ENCODE measurements at places on chromosomes 12 and 14.

- no peak for DNase-seq
Measured at GRCh38 chr12:126704609-126705008, 1562.4 kb upstream of the TMEM132C start.

- no peak for DNase-seq
Measured at GRCh38 chr12:121620333-121620891, 5.9 kb upstream of the ORAI1 start.

- no peak for DNase-seq
Measured at GRCh38 chr12:43291516-43291915, 260.5 kb downstream of the ADAMTS20 start.

DNA sequence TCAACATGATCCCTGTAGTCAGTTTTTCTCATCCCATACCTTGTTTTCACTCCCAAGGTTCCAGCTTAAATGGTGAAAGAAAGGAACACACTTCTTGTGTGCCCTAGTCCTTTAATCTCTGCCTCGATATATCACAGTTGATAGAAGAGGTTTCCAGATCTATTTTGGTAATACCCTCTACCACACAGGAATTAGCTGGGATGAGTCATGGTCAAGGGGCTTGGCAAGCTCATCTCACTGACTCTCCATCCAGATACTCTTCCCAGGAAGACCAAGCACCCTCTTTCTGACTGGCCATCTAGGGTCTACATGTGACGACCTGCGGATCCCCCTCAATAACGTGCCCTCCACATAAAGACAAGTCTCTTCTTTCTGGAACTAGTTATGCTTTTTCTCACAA lies 277.9 kb downstream of the ITPR2 start:
- no peak for DNase-seq

DNA sequence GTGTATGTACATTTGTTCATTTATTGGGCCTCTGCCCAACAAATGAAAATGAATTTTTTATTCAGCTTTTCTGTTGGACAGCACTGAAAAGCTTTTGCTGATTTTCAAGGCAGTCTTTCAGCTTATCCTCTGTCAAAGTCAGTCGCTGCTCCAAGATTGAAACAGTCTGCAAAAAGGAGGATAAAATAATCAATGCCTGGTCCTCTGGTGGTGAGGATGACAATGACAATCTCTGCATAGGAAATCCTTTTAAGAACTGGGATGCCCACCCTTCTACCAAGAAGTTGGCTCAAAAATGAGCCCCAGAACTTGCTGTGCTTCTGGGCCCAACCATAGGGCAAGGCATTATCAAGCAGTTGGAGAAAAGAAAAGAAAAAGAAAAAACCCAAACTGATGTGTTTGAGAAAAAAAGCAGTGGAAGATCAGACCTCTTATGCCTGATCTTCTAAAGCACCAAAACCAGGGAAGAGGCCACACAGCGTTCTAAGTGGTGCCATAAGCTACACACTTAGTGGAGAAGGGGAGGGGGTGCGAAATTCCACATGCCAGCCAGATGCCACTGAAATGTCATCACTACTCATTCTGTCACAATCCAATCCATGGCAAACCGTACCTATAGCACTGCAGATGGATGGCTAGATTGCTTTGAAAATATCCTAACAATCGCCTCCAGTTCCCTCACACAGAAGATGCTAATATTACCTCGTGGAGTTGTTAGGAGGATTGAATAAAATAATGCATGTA lies 69.0 kb upstream of the DUSP6 start:
- no peak for DNase-seq

- DNase-seq = no peak
Measured at GRCh38 chr14:36591482-36591881, 9.1 kb upstream of the NKX2-8 start.

DNA sequence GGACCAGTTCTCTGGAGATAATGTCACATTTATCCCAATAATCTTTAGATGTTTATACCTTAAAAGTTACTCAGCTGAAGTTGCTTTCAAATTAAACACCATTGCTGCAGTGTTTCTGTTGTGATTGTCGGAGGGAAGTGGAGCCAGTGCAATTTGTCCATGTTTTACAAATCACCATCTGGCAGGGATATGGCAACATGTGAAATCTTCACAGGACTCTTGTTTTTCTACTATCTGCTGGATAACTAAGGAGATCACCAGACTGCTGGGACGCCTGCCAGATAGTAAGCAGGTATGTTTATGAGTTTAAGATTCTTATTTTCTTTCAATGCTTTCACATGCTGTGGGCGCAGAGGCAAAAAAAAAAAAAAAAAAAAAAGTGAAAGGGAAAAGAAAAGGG lies 100.3 kb upstream of the SOX5 start:
- no peak for DNase-seq

GRCh38 chr14:50812856-50813543 lies 18.0 kb downstream of the NIN start:
- DNase-seq = no peak

- DNase-seq = no peak
Measured at GRCh38 chr12:89257340-89257739, 95.0 kb downstream of the DUSP6 start.

- DNase-seq = peak; percentile 46
Measured at GRCh38 chr14:73240816-73241480, 3.6 kb downstream of the PAPLN start.

- DNase-seq = no peak
Measured at GRCh38 chr12:116835484-116835883, 45.8 kb downstream of the HRK start.

DNA sequence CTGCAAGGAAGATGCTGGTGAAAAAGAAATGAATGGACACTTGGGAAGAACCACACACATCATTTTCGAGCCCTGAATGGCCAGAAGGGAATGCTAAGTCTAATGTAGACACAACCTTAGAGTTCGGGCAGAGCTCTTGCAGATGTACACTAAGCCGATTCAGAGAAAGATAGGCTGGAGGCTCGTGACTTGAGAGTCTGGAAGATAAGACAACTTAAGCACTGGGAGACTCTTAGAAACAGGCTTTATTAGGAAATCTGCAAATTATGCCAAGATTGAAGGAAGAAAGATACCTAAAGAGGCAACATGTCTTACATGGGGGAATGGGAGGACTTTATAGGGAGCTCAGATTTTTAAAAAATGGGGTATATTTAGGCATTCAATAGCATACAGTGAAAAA lies 13.5 kb downstream of the TBPL2 start:
- DNase-seq = no peak

GRCh38 chr12:53612978-53613377 lies 13.2 kb downstream of the ATF7 start:
- no peak for DNase-seq

DNA sequence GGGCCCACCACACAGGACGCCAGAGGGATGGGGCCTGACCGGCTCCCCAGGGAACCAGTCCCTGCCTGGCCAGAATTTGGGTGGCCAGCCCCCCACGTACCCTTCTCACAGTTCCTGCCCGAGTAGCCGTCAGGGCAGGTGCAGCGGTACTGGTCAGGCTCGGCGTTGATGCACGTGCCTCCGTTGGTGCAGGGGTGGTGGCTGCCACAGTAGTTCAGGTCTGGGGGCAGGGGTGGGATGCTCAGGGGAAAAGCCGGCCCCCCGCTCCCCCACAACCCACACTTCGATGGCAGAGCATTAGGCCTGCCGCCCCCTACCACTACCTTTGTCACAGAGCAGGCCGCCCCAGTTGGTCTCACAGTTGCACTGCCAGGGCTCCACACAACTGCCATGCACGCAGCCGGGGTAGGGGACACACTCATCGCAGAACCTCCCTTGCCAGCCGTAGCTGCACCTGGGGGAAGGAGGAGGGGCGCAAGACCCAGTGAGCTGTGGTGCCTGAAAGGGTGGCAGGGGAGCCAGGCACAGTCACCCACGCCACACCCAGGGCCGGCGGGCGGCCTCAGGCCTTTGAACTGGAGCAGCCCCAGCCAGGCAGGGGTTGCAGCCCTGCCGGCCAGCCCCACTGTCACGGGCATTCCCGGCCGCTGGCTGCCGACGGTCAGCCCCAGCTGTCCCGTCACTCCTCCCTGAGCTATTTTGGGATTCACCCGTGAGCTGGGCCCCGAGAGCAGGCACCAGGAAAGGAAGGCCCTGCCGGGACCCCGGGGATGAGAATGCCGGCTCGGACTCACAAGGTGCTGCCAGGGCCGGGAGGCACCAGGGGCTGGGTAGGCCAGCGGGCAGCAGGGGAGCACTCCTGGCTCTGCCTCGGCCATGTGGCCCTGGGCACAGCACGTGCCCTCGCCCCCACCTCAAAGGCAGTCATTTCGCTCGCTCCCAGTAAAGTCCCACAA lies 16.5 kb downstream of the JAG2 start:
- no peak for DNase-seq

- no peak for DNase-seq
Measured at GRCh38 chr12:116087399-116087798, 190.1 kb downstream of the MED13L start.

DNA sequence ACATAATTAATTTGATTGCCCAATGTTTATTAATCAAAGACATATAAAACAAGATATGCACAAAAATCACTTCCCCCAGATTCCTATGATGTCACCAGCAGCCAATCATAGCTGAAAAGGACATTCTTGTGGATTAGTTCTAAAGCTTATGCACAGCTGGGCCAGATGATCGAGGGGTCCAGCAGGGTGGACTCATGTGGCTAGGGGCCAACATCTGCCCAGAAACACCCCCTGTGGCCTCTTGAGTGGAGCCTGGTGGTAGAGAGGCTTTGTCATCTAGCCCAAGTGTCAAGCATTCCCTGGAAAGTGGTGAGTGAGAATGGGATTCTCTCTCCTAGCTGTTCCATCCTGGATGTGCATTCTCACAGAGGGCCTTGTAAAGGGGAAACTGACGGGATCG lies 590.0 kb downstream of the BCL11B start:
- DNase-seq = no peak

GRCh38 chr14:94054401-94054800 lies 26.6 kb downstream of the DDX24 start:
- DNase-seq = no peak

DNA sequence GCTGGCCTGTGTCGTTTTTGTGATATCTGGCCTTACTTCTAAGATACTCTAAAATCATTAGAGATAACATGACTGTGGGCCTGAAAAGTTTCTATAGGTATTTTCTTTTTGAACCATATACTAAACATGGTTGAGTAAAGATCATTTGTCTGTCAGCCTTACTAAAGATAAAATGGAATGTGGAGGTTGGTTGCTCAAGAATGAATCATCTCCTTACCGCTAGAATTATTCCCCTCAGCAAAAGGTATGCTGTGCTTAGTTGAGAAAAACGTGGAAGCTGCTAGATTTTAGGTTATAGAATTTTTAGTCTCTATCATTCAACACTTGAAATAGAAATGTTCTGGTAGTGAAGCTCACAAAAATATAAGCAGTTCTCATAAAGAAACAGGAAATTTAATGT lies 407.3 kb downstream of the AEBP2 start:
- no peak for DNase-seq

GRCh38 chr12:116423094-116423493 lies 136.1 kb upstream of the MAP1LC3B2 start:
- DNase-seq = no peak

GRCh38 chr12:67237231-67237630 lies 31.9 kb upstream of the CAND1 start:
- DNase-seq = no peak

GRCh38 chr12:58720421-58720820 lies 199.9 kb downstream of the LRIG3 start:
- DNase-seq = no peak

GRCh38 chr14:36224176-36224575 lies 47.7 kb upstream of the PTCSC3 start:
- DNase-seq = no peak

DNA sequence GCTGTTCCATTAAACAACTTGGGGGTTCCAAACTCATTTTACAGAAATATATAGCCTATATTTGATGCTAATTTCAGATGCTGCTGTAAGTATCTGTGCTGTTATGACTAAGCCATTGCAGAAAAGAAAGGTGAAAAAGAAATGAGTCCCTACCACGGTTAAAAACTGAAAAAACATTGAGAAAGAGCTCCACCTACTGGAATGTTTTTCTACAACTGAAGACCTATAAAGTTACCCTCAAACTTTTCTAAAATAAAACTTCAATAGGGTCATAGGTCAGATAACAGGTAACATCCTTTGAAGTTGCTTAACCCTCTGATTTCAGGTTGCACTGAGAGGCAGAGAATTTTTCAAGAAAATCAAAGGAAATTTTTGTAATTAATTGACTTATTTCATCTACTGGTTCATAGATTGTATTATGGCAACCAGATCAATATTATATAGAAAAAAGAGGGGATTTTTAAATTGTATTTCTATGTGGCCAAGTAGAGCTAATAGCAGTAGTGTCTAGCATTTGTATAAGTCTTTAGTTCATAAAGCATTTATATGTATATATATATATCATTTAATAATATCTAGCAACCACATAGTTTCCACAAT lies 279.9 kb downstream of the RPS29 start:
- no peak for DNase-seq

- peak; percentile 39 for DNase-seq
Measured at GRCh38 chr14:75198291-75198933, 22.0 kb upstream of the TMED10 start.
